ENCODE measurements at places on chromosomes 16 and 17.

GRCh38 chr16:57049678-57050077 is 42.7 kb upstream of the CPNE2 start:
- no peak for DNase-seq

- DNase-seq, result no peak
These were observed 11.0 kb downstream of the C17orf67 start for GRCh38 chr17:56822725-56823124.

DNA sequence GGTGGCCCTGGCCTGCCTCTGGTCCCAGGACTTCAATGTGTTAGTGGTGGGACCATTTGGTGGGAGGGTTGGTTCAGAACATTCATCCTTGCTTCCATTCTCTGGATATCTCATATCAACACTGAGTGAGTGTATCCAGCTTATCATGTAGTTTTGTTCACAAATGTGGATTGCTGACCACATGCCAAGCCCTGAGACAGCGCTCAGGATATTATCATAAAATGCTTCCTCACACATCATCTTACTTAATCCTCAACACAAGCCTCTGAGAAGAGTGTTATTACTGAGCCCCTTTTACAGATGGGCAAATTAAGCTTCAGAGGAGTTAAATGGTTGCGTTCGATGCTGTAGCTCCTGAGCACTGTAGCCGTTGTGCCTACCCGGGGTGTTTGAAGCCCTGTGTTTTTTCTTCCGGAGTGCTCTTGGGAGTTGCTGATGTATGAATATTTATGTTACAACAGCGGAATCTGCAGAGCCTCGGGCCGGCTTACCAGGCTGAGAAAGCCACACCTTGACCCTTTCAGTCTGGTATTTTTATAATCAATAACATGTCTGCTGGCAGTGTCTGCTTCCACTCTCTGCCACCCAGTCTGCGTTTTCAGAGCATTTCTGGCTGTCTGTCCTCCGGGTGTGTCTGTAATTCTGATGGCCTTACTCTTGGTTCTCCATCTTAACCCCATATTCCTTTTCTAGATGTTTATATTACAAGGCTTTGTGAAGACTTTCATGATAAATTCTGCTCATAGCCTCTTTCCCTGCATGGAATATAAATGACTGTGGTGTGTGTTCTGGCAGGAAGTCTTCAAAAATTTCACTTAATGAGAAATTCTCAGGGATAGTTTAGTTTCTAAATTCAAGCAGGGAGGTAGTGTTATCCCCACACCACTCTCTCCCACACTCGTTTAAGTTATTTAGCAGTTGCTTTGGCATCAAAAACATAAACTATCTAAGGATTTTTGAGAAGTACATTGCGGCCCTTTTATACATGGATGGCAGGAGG is 2.9 kb downstream of the GLP2R start:
- DNase-seq, result no peak

DNA sequence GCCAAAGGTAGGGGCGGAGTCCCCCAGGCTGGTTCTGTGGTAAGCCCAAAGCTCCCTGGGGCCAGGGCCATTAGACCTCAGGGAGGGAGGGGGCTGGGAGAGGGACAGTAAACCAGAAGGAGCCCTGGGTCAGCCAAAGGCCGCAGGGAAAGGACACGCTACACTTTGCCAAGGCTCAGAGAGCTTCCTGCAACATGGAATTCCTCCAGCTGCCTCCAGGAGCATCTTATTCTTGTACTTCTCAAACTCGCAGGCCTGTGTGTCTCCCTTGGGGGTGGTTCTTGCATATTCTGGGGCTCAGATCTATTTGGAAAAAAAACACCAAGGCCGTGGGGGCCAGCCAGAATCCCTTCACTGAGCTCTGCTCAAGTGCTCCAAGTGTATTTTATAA is 25.1 kb downstream of the AKAP1 start:
- no peak for DNase-seq

DNA sequence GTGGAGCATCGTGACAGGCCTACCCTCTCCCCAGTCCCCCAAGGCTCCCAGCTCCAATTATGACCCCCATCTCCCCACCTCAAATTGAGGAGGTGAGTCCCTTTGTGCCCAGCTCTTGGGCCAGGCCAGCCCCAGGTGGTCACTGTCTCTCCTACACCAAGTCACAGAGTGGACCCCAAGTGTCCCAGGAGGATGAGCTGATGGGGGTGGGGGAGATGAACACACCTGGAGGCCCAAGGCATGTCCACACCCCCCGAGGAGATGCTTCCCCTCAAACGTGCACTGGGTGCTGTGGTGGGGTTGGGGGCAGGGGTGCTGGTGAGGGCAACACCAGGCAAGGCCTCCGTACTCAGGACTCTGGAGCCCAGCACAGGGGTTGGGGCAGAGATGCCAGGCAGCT is 73.2 kb downstream of the RBFOX3 start:
- DNase-seq, result no peak

GRCh38 chr17:66425756-66426396 is 123.5 kb downstream of the PRKCA start:
- DNase-seq, result no peak

- no peak for DNase-seq
These were observed 5.3 kb downstream of the KDM6B start for GRCh38 chr17:7839190-7839875.

DNA sequence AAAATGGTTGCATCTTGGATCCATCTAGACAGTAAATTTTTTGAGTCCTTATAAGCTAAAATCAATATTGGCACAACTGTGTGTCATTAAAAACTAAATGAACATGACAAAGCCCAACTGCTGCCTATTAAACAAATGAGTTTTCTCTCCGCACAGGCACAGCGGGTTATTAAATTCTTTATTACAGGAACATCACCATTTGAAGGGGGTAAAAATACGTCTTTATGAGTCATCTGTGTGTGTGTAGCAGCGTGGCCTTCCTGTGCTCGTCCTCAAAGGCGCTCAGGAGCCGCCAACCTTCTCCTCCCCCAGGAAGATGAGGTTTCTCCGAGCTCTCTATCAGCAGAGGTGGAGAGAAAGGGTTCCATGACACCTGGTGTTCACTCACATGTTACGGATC is 62.6 kb upstream of the SDK2 start:
- no peak for DNase-seq

DNA sequence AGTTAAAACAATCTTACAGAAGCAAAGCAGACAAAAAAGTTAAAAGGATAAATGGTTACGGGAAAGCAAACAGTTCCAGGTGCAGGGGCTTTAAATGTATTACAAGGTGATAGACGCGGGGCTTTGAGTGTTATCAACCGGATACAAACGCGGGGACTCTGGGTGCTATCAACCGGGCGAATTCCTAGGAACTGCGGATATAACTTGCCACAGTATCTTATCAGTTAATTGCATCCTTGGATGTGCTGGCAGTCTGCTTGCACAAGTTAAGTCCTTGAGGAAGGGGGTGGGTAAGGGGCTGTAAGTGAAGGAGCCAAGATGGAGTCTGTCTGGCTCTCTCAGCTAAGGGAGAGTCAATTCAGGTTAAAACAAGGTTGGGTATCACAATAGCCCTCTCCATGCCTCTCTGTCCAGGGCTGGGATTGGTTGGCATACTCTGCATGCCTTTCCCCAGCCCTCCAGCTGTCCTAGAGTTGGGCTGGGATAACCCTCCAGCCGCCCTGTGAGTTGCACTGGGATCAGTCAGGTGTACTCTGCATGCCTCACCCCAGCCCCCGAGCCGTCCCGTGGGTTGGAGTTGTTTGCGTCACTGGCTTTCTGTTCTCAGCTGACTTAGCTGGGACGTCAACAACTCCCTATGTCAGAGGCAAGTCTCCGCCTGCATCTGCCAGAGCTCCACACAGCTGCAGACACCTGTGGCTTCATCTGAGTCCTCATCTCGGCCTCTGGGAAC is 40.9 kb downstream of the TMEM235 start:
- DNase-seq, result no peak

DNA sequence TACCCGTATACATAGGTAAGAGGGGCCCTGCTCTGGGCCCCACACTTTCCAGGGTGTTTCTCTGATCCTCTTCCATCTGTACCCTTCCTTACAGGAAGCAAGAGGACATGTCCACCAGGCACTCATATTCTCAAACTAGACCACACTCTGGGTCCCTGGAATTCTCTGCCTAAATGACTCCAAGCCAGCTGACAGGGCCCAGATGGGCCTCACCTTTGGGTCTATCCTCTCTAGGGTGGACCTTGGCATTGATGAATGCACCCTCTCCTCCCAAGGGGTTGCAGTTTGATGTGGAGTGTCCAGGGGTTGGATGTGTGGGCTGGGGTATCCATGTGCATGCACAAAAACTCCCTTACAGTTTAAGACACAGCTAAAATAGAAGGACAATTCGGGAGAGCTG is 95.8 kb downstream of the ASIC2 start:
- DNase-seq, result no peak

DNA sequence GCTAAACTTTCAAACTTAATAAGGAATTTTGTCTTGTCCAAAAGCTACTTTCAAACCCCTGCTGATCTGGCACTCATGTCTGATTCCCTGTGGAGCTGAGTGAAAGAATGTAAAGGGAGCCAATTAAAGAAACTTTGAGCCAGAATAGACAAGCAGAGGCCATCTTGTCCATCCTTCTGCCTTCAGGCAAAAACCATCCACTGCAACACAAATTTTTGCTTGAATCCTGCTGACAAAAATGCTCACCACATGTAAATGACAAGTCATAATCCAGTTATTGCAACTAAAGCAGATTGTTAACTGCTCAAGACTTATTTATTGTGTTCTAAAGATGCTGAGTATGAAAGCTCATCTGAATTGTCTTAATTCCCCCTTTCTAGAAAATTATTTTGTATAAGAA is 124.0 kb upstream of the HLF start:
- DNase-seq, result no peak

- no peak for DNase-seq
These were observed 47.0 kb downstream of the TNFRSF13B start for GRCh38 chr17:16924696-16925440.

DNA sequence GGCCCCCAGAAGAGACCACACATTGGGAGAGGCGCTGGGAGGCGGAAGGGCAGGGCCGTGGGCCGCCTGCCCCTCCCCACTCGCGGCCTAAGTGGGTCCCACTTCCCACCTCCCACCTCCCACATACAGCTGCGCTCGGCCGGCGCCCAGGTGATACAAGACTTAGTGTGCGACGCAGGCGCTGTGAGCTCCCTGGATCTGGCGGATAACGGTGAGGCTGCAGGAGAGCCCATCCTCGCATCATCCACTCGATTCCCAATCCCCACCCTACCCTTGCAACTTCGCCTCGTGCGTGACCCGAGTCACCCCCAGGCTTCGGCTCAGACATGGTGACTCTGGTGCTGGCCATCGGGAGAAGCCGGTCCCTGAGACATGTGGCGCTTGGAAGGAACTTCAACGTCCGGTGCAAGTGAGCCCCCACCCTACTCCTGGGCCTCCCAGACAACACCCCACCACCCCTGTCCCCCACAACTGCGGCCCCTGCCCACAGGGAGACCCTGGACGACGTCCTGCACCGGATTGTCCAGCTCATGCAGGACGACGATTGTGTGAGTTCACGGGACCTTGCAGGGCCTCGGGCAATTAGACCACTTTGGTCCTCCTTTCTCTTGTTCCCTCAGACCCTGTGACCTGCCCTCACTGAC is 3.9 kb downstream of the CARMIL2 start:
- no peak for DNase-seq

- no peak for DNase-seq
These were observed 9.2 kb upstream of the SREBF1 start for GRCh38 chr17:17846003-17846402.

DNA sequence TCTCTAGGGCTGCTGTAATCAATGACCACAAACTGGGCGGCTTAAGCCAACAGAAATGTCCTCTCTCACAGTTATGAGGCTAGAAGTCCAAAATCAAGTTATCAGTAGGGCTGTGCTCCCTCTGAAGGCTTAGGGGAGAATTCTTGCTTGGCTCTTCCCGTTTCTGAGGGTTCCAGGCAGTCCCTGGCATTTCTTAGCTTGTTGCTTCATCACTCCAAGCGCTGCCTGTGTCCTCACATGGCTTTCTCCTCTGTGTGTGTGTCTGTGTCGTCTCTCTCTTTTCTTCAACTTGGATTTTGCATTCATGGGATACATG is 13.7 kb upstream of the CDC42EP4 start:
- no peak for DNase-seq

DNA sequence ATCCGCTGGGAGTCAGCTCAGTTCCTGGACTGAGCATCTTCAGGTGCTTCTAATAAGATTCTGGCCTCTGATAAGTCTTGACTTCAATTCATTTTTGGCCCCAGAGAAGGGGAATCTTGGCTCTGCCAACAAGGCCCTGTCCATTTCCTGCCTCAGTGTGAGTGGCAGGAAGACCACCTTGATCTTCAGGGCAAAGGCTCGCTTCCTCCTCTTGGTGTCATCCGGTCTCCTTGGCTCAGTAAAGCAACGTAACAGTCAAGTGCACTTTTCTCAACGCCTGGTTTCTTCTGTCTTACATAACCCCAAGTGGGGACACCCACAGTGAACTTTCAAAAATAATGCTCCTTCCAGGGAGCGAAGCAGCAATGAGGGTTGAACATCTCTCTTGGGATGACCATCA is 169.8 kb downstream of the PRKCB start:
- no peak for DNase-seq

DNA sequence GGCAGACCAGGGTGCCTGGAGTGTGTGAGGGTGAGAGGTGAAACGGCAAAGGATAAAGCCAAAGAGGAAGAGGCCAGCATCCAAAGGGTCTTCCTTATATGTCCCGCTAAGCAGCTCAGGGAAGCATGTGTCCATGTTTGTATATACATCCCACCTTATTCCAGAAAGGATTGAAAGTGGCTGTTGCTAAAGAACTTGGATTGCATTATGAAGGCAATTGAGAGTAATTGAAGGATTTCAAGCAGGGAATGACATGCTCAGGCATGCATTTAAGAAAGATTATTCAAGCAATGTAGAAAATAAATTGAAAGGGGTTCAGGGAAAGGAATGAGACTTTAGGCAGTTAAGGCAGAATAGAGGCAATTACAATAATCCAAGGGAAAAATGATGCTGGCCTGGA is 237.6 kb upstream of the SOX9 start:
- DNase-seq, result no peak

GRCh38 chr16:30777591-30778297 is 9.3 kb downstream of the ZNF629 start:
- no peak for DNase-seq

DNA sequence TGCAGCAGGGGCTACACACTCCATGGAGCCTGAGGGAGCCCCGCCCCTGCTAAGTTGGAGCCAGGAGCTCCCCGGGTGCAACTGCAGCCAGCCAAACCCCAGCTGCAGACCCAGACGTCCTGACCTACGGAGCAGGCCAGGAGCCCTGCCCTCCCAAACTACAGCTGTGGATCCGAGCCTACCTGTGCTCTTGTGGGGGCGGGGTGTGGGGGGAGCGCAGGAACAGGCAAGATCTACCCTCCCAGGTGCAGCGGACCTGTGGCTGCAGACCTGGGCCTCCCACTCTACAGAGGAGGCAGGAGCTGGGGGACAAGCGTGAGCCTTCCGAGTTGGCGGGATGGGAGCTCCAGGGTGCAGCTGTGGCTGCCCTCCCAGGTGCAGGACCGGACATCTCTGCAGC is 29.7 kb upstream of the MYLK3 start:
- no peak for DNase-seq

GRCh38 chr16:360698-361336 is 8.3 kb upstream of the AXIN1 start:
- DNase-seq, result no peak

DNA sequence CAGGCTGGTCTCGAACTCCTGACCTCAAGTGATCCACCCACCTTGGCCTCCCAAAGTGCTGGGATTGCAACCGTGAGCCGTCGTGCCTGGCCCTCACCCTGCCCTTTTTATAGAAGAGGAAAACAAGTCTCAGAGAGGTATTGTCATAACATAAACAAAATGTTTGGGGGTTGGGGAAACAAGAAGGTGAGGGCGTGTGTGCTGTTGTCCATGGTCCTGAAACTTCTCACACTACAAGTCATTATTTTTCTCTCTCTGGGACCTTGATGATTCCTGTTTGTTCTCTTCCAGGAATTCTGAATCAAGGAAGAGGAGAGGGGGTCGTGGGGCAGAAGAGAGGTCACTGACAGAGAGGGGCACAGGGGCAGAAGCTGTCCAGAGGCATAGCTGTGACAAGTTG is 160.2 kb upstream of the LHX1 start:
- DNase-seq, result no peak
